K562 (cell line): ENCODE measurements at places on chromosomes 2 and 18. TPM values are rescaled to one million over a fixed set of nuclear protein-coding genes. Genes with fewer than 3 reads are reported as not detected.

- peaks cover 7% of the 10 kb centered on the region; the same call in 2 of the 3 replicates for H3K4me1 ChIP-seq
- H3K27me3 ChIP-seq: no peaks in the 10 kb centered on the region
- no peak overlapping the region for H3K4me3 ChIP-seq
- H3K36me3 ChIP-seq: peaks cover 10% of the 10 kb centered on the region; the same call in 2 of the 3 replicates
- DNase-seq: no peak
Observed at GRCh38 chr2:233248999-233249398, 2.5 kb upstream of the ATG16L1 start.

- H3K27ac ChIP-seq: no peak overlapping the region
- H3K4me1 ChIP-seq: no peaks in the 10 kb centered on the region
- H3K27me3 ChIP-seq: no peaks in the 10 kb centered on the region
- no peak overlapping the region for H3K4me3 ChIP-seq
- DNase-seq: no peak
Observed at GRCh38 chr18:55031979-55032378, 72.7 kb upstream of the CCDC68 start.

DNA sequence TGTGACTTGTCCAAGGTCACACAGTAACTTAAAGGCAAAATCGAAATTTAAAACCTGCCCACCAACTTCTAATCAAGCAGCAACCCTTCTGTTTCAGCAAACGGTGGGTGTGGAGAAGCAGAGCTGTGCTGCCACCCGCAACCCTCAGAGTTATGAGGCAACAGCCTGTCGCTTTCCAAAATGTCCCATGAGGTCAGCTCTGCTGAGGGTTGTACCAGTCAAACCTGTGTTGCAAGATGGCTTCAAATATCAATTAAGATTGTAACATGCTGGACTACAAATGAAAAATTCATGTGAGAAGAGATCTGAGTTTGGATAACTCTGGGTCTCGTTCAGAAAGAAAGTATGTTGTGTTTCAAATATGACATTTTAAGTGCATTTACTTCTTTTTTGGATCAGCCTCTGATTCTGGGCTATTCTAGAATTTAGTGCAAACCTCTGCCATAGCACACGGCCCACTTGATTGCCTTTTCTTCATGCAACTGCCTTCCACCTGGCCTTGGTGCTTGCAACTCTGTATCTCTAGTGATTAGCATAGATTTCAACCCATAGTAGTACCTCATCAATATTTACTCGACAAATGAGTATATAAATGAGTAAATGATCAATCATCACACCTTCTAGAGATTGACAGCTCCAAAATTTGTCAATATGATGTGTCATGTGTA, 69.3 kb downstream of the TIMM21 start:
- H3K27me3 ChIP-seq: no peaks in the 10 kb centered on the region
- H3K4me1 ChIP-seq: no peaks in the 10 kb centered on the region
- H3K4me3 ChIP-seq: no peak overlapping the region
- no peak overlapping the region for H3K27ac ChIP-seq
- DNase-seq: no peak

GRCh38 chr2:240818293-240819125, 1.5 kb downstream of the KIF1A start:
- H3K4me3 ChIP-seq: no peak overlapping the region
- H3K27ac ChIP-seq: no peak overlapping the region
- H3K4me1 ChIP-seq: no peaks in the 10 kb centered on the region

DNA sequence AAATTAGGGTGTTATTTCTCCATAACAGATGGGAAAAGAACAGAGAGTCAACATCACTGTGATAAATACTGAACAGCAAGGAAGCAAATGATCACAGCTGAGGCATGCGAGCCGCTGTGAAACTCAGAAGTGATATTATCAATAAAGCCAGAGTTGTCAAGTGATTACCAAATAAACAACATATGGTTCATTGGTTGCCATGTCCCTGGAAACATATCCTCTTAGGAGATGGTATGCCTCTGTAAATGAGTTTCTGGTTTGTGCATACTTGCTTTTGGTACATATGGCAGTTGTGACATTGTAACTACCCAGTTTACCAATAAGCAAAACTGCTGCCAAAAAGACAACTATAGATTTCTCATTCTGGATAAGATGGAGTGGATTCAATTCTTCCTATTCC, 23.8 kb downstream of the RAPGEF4 start:
- no peak overlapping the region for H3K4me3 ChIP-seq
- no peaks in the 10 kb centered on the region for H3K4me1 ChIP-seq
- no peaks in the 10 kb centered on the region for H3K27me3 ChIP-seq
- DNase-seq: no peak
- H3K27ac ChIP-seq: no peak overlapping the region

KHK gene
- 10.7 and 13.2 TPM in 2 replicates for total RNA-seq

DNA sequence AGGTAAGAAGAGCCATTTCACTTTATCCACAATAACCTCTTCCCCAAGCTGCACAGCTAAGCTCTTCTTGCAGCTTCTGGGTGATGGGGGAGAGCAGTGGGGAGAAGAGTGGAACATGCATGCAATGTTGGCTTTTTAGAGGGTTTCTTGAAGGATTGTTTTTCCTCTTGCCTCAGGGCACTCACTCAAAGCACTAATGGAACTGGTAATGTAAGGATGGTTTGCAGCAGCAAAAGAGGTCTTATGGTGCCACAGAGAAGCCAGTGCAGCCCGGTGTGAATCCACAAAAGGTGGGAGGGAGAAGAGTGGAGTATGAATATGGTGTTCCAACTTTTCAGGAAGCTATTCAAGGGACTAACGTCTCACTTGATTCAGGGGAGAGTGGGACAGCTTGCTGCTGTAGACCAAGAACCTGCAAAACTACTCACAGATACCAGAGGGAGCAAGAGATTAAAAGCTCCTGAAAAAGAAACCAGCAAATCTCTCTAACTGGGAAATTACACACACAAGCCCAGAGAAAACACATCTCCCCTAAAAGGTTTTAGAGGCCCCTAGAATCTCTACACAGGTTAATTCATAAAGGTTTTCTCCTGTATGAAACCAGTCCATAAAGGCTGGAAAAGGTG, 116.4 kb downstream of the CHN1 start:
- no peaks in the 10 kb centered on the region for H3K4me1 ChIP-seq
- H3K36me3 ChIP-seq: no peaks in the 10 kb centered on the region
- H3K27me3 ChIP-seq: no peaks in the 10 kb centered on the region
- no peak overlapping the region for H3K4me3 ChIP-seq
- H3K27ac ChIP-seq: no peak overlapping the region
- DNase-seq: no peak

- no peak for DNase-seq
- H3K36me3 ChIP-seq: peaks cover 36% of the 10 kb centered on the region
- H3K27me3 ChIP-seq: no peaks in the 10 kb centered on the region
- no peak overlapping the region for H3K4me3 ChIP-seq
- peaks cover 19% of the 10 kb centered on the region for H3K4me1 ChIP-seq
- H3K27ac ChIP-seq: peak overlapping the region; percentile 32; the same call in 2 of the 3 replicates
Observed at GRCh38 chr2:17758118-17758517, 4.2 kb downstream of the GEN1 start.

DNA sequence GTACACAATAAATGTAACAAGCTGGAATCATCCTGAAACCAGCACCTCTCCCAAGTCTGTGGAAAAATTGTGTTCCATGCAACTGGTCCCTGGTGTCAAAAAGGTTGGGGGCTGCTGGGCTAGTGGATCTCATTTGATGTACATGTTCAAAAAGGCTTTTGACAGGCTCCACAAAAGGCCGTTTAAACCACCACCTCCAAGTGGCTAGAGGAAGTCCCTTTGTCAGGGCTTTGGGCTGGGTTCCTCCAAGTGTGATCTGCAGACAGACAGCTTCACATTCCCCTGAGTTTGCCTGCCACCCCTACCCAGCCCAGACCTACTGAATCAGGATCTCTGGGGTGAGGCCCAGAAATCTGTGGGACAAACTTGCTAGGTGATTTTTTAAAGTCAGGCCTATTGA, 84.7 kb downstream of the TGFA start:
- H3K27me3 ChIP-seq: peaks cover 39% of the 10 kb centered on the region
- no peaks in the 10 kb centered on the region for H3K4me1 ChIP-seq
- DNase-seq: no peak
- H3K4me3 ChIP-seq: no peak overlapping the region
- no peak overlapping the region for H3K27ac ChIP-seq

- H3K27ac ChIP-seq: no peak overlapping the region
- H3K36me3 ChIP-seq: no peaks in the 10 kb centered on the region
- no peak for DNase-seq
- H3K27me3 ChIP-seq: no peaks in the 10 kb centered on the region
Observed at GRCh38 chr18:62876111-62876510, 160.8 kb downstream of the PHLPP1 start.

- no peaks in the 10 kb centered on the region for H3K36me3 ChIP-seq
- no peaks in the 10 kb centered on the region for H3K27me3 ChIP-seq
- H3K27ac ChIP-seq: no peak overlapping the region
- H3K4me3 ChIP-seq: no peak overlapping the region
- no peak for DNase-seq
Observed at GRCh38 chr2:30545875-30546274, 98.8 kb downstream of the LCLAT1 start.

CDCA7 gene
- total RNA-seq: 65.8 and 66.8 TPM in 2 replicates

DNA sequence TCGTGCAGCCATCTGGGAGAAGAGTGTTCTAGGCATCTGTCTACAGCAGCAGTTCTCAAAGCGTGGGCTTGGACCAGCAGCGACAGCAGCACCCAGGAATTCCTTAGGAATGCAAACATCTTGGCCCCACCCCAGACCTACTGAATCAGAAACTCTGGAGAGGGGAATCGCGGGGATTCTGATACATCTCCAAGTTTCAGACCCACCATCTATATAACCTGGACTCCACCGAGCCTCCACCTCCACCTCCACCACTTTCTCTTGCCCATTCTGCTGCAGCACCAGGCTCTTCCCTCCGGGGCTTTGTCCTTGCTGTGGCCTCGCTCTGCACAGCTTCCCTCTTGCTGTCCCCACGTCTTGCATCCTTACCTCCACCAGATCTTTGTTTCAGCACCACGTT, 256.4 kb downstream of the BCL2 start:
- H3K36me3 ChIP-seq: no peaks in the 10 kb centered on the region
- H3K27ac ChIP-seq: no peak overlapping the region
- H3K4me3 ChIP-seq: no peak overlapping the region
- no peak for DNase-seq

GRCh38 chr2:73890301-73891092, 2.3 kb upstream of the ACTG2 start:
- H3K27ac ChIP-seq: no peak overlapping the region
- no peak overlapping the region for H3K4me3 ChIP-seq
- no peak for DNase-seq
- no peaks in the 10 kb centered on the region for H3K36me3 ChIP-seq

DNA sequence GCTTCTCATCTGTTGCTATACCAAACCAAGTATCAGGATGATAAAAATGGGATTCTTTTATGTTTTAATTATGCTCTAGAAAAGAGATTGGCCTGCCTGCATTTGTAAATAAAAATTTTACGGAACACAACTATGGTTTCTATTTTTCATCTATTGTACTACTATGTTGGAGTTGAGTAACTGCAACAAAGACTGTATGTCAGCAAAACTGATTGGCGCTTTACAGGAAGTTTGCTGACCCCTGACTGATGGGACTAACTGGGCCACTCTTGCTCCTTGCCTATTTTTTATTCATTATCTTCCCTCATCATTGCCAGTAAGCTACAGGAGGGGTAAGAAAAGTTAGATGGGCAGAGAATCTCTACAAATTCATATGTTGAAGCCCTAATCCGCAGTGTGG, 242.3 kb downstream of the FSIP2 start:
- no peaks in the 10 kb centered on the region for H3K27me3 ChIP-seq
- H3K27ac ChIP-seq: no peak overlapping the region
- DNase-seq: no peak

GRCh38 chr2:85728883-85729824, 24.6 kb upstream of the ATOH8 start:
- H3K27me3 ChIP-seq: peaks cover 60% of the 10 kb centered on the region
- H3K4me1 ChIP-seq: peaks cover 4% of the 10 kb centered on the region
- no peak overlapping the region for H3K27ac ChIP-seq
- no peak overlapping the region for H3K4me3 ChIP-seq

DNA sequence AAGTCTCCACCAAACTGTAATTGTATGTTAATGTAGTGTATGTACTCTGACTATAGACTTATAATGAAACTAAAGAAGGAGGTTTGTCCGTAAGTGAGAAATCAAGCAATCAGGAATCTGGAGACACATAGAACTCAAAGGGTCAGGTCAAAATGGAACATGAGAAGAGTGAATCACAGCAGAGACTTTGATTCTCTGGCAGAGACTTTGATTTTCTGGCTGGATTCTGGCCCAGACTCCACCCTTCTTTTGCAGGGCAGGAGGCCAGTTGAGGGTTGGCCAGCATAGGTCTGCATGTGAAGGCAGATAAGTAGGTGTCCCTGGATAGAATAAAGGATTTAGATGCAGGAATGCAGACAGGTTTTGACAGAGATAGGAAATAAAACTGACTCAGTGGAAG, 11.0 kb upstream of the NCKAP5 start:
- H3K36me3 ChIP-seq: no peaks in the 10 kb centered on the region
- H3K4me1 ChIP-seq: no peaks in the 10 kb centered on the region
- H3K4me3 ChIP-seq: no peak overlapping the region
- no peak for DNase-seq
- H3K27ac ChIP-seq: no peak overlapping the region
- H3K27me3 ChIP-seq: no peaks in the 10 kb centered on the region

DNA sequence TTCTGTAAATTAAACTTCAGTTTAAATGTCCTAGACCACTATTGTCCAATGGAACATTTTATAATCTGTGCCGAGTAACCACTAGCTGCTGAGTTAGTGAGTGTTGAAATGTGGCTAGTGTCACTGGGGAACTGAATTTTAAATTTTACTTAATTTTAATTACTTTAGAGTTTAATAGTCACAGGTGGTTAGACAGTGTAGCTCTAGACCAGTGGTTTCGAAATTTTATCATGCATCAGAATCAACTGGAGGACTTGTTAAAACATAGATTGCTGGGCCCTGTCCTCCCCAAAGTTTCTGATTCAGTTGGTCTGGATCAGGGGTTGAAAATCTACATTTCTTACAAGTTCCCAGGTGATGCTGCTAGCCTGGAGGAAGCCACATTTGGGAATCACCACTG, 110.4 kb downstream of the FMNL2 start:
- no peaks in the 10 kb centered on the region for H3K36me3 ChIP-seq
- H3K4me1 ChIP-seq: no peaks in the 10 kb centered on the region
- no peak for DNase-seq

LRRTM1 gene
- total RNA-seq: not detected in 2 replicates

DNA sequence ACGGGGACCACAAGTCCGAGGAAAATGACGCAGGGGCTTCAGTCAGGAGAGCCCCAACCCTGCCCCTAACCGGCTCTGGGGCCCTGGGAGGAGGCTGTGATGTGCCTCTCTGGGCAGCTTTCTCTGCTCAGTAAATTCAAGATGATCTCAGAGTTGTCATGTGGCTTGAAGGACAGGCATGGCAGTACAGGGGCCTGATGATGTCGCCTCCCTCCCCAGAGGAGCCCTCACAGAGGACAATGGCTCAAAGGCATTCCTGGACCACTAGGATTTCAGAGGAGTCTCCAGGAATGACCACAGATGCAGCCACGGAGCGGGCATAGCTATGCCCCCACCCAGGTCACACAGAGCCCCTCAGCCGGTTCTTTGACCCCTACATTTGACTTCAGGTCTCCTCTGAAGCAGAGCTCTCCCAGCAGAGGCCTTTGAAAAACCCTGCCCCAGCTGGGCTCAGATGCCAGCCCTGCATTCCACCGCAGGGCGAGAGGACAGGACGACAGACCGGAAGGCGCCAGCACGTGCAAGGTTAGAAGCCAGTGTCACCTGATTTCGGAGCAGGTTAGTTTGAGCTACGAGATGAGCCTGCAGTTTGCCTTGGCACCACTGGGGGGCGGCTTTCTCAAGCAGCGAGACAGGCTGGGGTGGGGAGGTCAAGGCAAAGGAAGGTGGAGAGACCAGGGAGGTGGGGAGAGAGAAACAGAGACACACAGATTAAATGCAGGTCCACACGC, 39.2 kb downstream of the BIN1 start:
- H3K4me3 ChIP-seq: no peak overlapping the region
- peaks cover 54% of the 10 kb centered on the region for H3K4me1 ChIP-seq
- H3K36me3 ChIP-seq: no peaks in the 10 kb centered on the region
- peak; percentile 76 for DNase-seq
- no peak overlapping the region for H3K27ac ChIP-seq
- H3K27me3 ChIP-seq: no peaks in the 10 kb centered on the region

GPAT2 gene
- 0.33 and 0.94 TPM in 2 replicates for total RNA-seq

SNED1 gene
- 0.02 and 0.07 TPM in 2 replicates for total RNA-seq

SLC9A4 gene
- total RNA-seq: 0.04 and 0.07 TPM in 2 replicates
